ENCODE measurements at places on chromosomes 7 and 10.

- DNase-seq: no peak
Measured at GRCh38 chr10:124717911-124718741, 26.1 kb downstream of the FAM53B start.

- no peak for DNase-seq
Measured at GRCh38 chr10:126422567-126422966, 34.3 kb upstream of the ADAM12 start.

GRCh38 chr7:50309721-50310120, 5.2 kb downstream of the IKZF1 start:
- no peak for DNase-seq

DNA sequence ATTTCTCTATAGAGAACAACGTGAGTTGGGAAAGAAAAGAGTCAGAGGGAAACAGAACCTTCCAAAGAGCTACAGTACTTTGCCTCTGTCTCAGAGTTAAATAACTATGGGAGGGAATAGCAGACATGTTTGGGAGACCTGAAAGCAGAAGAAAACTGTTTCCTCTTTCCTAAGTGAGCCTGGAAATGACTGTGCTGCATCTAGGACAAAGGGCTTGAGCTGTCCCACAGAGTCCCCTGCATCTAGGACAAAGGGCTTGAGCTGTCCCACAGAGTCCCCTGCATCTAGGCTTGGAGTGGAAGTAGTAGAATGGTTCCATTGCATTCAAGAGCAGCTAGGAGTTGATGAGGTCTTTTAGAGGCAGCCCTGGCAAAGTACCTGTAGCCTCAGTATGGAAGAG, 149.7 kb downstream of the DKK1 start:
- no peak for DNase-seq

- DNase-seq: peak; percentile 24
Measured at GRCh38 chr10:100872034-100872791, 40.5 kb upstream of the SLF2 start.

Measured in stimulated activated CD4-positive, alpha-beta T cell treated with anti-CD3 and anti-CD28 coated beads, Interleukin-1b, Interleukin-23, amount 100 ng/mL, for 1 hour (primary cell).